A549 (cell line): ENCODE measurements at places on chromosomes 3 and 15.

- no peak for DNase-seq
These were observed 148.4 kb downstream of the TNIK start for GRCh38 chr3:171311784-171312183.

- DNase-seq: no peak
These were observed 7.7 kb upstream of the FBN1 start for GRCh38 chr15:48653216-48653615.

GRCh38 chr3:146160321-146160963, 542 bp downstream of the PLOD2 start:
- peak; percentile 85 for DNase-seq

DNA sequence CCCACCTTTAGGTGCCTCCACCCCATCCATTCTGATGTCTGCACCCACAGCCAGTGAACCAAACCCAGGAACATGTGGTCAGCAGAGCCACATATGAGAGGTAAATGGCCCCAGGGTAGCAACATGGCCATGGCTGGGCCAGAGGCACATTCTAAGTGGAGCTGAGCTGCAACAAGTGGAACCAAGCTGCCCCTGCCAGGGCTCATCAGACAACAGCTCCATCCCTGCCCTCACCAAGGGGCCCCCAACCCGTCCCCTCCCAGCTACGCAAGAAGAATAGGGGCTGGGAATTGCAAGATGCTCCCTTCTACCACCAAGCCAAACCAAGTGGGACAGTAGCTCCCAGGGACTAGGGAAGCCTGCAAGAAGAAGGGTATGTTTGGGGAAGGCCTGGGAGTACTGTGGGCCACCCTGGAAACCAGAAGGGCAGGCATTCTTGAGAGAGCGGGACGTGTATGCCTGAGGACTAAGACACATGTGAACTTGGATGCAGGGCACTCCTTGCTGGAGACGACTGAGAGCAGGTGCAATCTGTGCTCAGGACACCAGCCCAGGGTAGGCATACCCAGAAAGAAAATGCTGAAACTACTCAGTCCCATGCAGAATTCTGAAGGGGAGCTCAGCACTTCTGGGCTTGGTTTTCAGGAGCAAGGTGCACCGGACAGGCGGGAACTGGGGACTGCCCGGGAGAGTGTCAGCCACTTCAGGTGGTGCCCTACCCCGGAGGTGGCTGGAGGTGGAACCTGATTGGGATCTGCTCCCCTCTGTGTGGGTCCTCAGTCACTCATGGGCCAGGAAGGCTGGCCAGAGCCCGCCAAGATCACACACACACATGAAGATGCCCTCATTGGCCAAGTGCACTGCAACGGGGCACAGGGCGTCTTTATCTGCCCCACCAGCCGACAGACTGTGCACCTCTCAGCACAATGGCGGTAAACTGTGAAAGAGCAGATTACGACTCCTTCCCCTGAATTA, 9.5 kb downstream of the MYL3 start:
- DNase-seq: no peak

DNA sequence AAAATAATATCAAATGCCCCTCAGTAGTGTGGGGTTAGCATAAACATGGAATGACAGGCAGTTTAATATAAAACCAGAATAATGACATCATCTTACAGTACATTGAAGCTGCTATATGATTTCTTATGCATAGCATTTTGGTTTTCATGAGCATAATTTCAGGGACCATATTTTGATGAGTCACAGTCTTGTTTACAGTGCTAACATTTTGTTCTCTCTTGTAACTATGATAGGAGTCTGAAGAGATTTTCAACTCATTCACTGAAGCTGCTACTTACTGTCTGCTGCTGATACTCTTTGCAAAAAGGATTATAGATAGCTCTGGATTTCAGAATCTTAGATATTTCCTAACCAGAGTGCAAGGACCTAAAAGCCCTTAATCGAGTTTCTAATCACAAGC, 92.6 kb upstream of the CCDC54 start:
- no peak for DNase-seq

DNA sequence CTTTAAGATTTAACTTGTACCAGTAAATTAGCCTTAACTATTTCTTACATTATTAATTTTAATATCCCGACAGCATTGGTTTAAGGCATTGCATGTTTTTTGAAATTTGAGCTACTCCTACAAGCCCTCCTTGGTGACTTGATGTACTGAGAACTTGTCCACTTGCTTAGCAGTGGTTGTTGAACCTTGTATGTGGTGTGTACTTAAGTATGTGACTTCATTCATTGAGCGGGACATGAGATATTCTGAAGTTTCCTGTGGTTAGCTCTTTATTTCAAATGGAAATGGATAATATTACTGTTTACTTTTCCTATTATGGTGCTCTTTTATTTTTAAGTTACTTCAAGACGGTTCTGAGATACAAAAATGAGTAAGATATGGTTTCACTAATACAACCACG, 3.6 kb upstream of the COL6A5 start:
- DNase-seq: no peak

GRCh38 chr15:73841756-73842725, 31.3 kb upstream of the TBC1D21 start:
- no peak for DNase-seq

- no peak for DNase-seq
These were observed 10.0 kb upstream of the PAQR5 start for GRCh38 chr15:69288531-69289341.

- peak; percentile 29 for DNase-seq
These were observed 2.1 kb downstream of the ALCAM start for GRCh38 chr3:105368566-105369499.

- DNase-seq: no peak
These were observed 43.3 kb upstream of the VIPR1 start for GRCh38 chr3:42459151-42459550.

DNA sequence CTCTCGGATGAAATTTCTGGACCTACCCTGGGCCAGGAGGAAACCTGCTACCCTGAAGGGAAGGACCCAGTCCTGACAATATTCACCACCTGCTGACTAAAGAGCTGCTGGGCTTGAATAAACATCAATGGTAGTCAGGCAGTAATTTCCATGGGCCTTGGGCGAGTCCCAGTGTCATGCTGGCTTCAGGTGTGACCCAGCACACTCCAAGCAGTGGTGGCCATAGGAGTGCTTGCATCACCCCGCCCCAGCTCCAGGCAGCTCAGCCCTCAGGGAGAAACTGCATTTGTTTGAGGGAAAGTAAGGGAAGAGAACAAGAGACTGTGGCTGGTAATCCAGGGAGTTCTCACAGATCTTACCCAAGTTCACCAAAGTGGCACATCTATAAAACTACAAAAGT, 261.8 kb upstream of the DCBLD2 start:
- no peak for DNase-seq

GRCh38 chr15:40829115-40829514, 607 bp upstream of the PPP1R14D start:
- no peak for DNase-seq

GRCh38 chr15:69973102-69973714, 124.5 kb downstream of the TLE3 start:
- peak; percentile 48 for DNase-seq

DNA sequence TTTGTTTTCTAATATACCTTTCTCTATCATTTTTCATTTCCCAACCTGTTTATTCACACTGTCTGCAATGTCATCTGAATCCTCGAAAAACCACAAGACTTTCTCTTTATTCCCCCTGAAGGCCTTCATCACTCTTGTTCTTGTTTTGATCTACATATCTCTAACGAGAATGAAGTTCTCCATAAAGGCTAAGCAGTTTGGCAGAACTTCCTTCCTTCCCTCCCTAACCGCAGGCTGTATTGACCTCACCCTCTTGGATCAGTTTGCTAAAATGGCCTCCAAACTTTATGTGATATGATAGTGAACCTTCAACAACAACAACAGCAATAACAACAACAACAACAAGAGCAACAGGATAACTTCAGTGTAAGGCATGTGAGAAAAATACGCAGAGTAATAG, 392.8 kb downstream of the TIGIT start:
- DNase-seq: no peak

- DNase-seq: no peak
These were observed 789.5 kb upstream of the CFAP20DC start for GRCh38 chr3:59839283-59839682.

- no peak for DNase-seq
These were observed 17.1 kb downstream of the TMEM108 start for GRCh38 chr3:133055339-133055738.
